ENCODE measurements at places on chromosomes 16 and 17. TPM values are rescaled to one million over a fixed set of nuclear protein-coding genes. Genes with fewer than 3 reads are reported as not detected.

Gene TLCD1
- total RNA-seq = 1.7 TPM

Gene MRC2
- total RNA-seq = 0.73 TPM

Gene CD300H
- total RNA-seq = not detected

Gene FN3K
- 5.3 TPM for total RNA-seq

Gene CCL8
- total RNA-seq = not detected

Gene KAT2A
- 45.5 TPM for total RNA-seq

Gene ABCC12
- not detected for total RNA-seq

Gene ASPHD1
- total RNA-seq = not detected

Gene SLC9A5
- total RNA-seq = 3.3 TPM
